ENCODE measurements at places on chromosomes 6 and 20.

GRCh38 chr6:134240665-134241431 is 77.1 kb downstream of the SGK1 start:
- no peak for DNase-seq

DNA sequence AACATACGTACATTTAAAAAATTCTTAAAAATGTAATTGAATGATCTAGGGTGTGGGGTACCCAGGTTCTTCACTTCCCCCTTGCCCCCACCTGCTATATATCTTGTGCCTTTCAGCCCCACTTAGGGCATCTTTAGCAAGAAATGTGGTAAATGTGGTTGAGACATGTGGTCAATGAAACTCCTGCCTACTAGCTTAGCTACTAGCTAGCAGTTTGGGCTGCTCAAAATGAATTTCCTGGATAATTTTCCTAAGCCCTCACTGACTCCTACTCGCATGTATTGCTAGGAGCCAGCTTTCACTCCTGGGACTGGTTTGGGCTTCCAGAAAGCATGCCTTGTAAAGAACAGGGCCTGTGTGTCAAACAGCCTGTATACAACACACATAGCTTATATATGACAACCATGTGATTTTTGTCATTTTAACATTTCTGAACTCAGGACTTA is 257.3 kb downstream of the ATXN1 start:
- no peak for DNase-seq

- no peak for DNase-seq
Observed at GRCh38 chr6:31351401-31352309, 5.3 kb downstream of the HLA-B start.

DNA sequence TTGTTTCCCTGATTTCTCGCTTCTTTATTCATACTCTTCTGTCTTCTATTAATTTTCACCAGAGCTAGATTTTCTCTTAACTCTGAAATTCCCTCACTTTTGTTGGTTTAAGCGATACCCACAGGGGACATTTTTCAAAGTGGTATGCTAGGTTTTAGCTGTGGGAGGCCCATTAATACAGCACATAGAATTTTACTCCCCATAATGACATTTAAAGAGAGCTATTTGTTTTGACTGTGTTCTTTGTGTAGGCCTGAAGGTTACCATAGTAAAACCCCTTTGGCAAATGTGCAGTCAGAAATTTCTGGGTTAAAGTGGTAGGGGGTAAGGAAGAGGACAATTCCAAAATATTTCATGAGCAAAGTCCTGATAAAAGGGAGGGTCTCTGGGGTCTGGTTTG is 721.1 kb upstream of the CITED2 start:
- no peak for DNase-seq

- peak; percentile 47 for DNase-seq
Observed at GRCh38 chr6:156557251-156557910, 219.8 kb upstream of the ARID1B start.

Measured in NCI-H187 treated with DMSO at 0.1 percent for 48 hours (cell line).